Stimulated activated CD4-positive, alpha-beta T cell treated with anti-CD3 and anti-CD28 coated beads, Interleukin-15, amount 100 ng/mL, for 24 hours (primary cell): ENCODE measurements at places on chromosomes 2 and 18.

- DNase-seq, result no peak
Observed at GRCh38 chr2:181763423-181763822, 83.1 kb upstream of the NEUROD1 start.

GRCh38 chr2:3634596-3635121 lies 23.3 kb upstream of the ALLC start:
- DNase-seq, result no peak

- no peak for DNase-seq
Observed at GRCh38 chr2:109475531-109476210, 138.1 kb downstream of the SEPTIN10 start.

- no peak for DNase-seq
Observed at GRCh38 chr2:213868526-213868925, 542.3 kb upstream of the VWC2L start.

- DNase-seq, result no peak
Observed at GRCh38 chr2:8927510-8928455, 75.7 kb downstream of the MBOAT2 start.

GRCh38 chr2:65121-65520 lies 18.8 kb upstream of the FAM110C start:
- DNase-seq, result no peak

GRCh38 chr18:46071653-46072375 lies at the start of gene PSTPIP2:
PSTPIP2 (minus strand) TSS chr18:46072260; CDS start chr18:46072188, 72 bp downstream.
- peak; percentile 77 for DNase-seq

DNA sequence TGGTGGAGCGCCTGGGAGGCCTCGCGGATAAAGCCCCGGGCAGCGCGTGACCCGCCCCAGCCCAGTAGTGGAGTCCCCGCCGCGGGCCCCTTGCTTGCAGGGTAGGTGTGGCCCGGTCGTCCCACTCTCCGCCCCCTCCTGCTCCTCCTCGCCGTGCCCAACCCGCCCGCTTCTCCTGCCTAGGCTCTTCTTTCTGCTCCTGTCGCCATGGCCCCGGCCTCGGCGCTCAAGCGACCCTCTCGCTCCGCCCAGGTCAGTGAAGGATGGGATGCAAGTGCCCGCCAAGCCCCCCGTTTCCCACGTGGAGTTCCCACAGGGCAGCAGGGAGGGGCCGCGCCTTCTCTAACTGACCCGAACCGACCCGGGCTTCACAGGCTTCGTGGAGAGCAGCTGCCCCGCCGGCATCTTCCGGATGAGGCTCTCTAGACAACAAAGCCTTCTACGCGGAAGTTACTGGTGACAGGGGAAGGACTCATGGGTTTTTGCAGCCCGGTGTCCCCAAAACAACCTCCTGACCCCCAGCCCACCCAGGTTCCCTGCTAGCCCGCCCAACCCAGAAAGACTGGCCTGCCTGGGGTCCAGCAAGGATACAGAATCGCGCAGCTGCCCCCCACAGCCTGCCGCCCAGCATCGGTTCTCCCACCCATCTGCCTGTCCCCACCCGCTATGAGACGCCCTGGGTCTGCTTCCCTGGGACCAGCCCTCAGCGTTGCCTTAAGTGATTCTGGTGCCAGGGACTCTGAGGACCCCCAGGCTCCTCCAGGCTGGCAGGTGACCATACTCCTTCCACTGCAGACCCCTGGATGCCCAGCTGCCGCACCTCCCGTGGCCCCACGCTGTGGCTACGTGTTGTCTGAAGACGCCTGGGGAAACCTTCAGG lies 32.8 kb downstream of the TTC32 start:
- peak; percentile 76 for DNase-seq

DNA sequence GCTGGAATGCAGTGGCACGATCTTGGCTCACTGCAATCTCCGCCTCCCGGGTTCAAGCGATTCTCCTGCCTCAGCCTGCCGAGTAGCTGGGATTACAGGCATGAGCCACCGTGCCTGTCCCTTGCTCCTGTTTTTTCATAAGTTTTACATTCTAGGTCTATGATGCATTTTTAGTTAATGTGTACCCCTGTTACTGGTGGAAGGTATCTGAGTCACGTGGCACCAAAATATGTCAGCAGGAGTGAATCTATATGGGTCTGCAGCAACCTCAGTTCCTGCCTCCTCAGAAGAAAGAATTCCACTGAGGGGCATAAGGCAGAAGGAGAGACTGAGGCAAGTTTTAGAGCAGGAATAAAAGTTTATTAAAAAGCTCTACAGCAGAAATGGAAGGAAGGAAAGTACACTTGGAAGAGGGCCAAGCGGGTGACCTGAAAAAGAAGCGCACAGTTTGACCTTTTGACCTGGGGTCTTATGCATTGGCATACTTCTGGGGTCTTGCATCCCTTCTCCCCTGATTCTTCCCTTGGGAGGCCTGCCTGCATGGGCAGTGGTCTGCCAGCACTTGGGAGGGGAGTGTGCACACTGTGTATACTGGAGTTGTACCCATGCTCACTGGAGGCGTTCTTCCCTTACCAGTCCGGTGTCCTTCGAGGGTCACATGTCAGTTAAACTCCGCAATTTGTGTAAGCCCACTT lies 1.1 kb upstream of the MFSD2B start:
- no peak for DNase-seq

DNA sequence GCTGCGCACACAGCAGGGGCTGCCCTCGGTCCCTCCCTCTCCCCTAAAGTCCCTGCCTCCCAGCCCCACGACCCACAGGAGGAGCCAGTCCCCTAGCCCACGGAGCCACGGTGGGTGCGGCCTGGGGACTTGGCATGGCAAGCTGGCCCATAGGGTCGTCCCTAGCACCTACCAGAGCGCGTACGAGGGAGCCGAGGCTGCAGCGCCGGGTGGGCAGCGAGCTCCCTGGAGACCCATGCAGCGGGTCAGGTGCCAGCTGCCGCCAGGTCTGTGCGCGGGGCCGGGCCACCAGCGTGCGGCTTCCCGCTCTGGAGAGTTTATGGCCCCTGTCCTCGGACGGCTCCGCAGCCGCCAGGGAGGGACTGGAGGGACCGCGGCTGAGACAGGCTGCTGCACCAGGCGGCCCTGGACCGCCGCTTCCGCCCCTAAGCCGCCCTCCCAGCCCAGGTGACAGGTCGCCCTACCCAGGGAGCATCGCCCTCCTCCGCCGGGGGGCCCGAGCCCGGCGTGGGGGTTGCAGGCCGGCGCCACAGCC lies 273.6 kb downstream of the CCDC74A start:
- no peak for DNase-seq

GRCh38 chr18:22169011-22169888 lies at the start of gene GATA6:
GATA6 (plus strand) TSS chr18:22169589; CDS start chr18:22171145, 1,556 bp downstream.
- peak; percentile 53 for DNase-seq

DNA sequence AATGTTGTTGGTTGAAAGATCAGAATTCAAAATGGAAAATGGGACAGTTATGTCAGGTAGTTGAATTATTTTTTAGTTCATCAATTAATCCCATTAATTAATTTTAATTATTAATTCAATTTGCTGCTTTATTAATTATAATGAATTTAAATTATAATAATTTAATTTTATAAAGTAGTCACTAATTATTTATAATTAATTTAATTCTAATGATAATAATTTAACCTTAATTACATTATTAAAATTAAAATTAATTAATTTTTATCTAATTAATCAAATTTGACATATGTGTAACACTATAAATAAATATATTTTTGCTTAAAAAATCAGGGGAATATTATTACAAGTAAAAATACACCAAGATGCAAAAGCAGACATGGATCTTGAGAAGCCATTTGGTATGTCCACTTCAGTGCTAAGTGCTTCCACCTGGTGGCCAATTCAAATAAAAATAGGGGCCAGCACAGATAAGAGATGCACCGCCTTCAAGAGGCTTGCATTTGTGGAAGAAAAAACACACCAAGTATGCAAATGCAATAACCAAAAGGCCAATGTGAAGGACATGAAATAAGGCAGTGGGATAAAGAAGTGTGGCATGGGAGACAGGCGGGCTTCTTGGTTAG lies 73.2 kb downstream of the MBP start:
- DNase-seq, result peak; percentile 62

- no peak for DNase-seq
Observed at GRCh38 chr2:152790883-152791282, 72.5 kb downstream of the ARL6IP6 start.

GRCh38 chr2:9135822-9136558 lies 70.6 kb upstream of the ASAP2 start:
- DNase-seq, result no peak

- peak; percentile 22 for DNase-seq
Observed at GRCh38 chr18:70194227-70194890, 11.1 kb downstream of the RTTN start.

DNA sequence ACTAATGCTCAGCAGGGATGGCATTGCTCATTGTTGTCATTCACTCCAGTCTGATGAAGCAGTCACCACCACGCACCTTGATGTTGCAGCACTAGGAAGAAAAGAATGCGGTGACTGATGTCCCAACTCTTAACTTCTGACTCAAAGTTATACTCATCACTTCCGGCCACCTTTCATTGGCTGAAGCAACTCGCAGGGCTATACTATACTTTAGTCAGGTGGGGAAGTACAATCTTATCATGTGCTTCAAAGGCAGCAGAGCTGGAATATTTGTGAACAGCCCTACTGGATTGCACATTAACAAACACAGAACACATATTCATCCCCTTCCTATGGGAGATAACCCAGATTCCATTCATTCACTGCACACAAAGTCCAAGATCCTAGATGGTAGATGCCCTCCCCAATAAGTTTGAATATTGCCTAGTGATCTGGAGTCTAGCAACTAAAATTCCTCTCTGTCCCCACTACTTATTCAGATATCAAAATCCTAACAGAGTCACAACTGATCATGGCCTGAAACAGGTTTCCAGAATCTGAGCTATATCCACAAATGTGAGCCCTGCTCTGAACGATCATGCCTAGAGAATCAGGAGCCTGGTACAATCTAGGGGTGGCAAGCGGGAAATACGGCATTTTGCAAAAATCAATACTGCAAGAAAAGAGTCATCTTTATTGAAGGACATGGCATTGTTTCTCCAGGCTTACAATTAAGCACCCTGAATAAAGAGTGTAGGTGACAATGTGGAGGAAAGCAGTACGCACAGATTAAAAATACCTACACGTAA lies 3.4 kb upstream of the SPATS2L start:
- no peak for DNase-seq

DNA sequence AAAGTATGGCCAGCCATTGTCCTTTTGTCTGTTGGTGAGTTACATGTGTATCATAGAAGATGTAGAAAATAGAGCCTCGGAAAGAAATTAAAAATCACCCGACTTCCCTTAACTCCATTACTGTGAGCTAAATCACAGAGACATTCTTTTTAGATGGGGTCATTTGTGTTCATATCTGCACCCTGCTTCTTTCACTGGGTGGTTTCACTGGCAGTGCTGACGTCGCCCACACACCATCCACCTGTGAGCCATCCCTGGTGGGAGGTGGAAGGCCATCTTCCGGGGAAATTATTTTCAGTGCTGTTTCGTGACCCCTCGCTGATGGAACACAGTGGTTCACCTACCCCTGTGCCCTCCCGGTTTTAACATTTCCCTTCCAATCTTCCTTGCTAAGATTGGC lies 21.2 kb downstream of the SH3BP4 start:
- DNase-seq, result no peak
